ENCODE measurements at places on chromosomes 7 and 10. TPM values are rescaled to one million over a fixed set of nuclear protein-coding genes. Genes with fewer than 3 reads are reported as not detected.

The CALML3 gene
- not detected for total RNA-seq

The MSMB gene
- total RNA-seq, result not detected

The CYP3A7 gene
- total RNA-seq, result not detected

The AS3MT gene
- total RNA-seq, result 1.0 TPM

The EBF3 gene
- 12.8 TPM for total RNA-seq

The KCP gene
- not detected for total RNA-seq

The SPDYE1 gene
- not detected for total RNA-seq

The LIPN gene
- not detected for total RNA-seq

Measured in pericardium fibroblast (primary cell).